ENCODE measurements at places on chromosomes 7 and 10.

DNA sequence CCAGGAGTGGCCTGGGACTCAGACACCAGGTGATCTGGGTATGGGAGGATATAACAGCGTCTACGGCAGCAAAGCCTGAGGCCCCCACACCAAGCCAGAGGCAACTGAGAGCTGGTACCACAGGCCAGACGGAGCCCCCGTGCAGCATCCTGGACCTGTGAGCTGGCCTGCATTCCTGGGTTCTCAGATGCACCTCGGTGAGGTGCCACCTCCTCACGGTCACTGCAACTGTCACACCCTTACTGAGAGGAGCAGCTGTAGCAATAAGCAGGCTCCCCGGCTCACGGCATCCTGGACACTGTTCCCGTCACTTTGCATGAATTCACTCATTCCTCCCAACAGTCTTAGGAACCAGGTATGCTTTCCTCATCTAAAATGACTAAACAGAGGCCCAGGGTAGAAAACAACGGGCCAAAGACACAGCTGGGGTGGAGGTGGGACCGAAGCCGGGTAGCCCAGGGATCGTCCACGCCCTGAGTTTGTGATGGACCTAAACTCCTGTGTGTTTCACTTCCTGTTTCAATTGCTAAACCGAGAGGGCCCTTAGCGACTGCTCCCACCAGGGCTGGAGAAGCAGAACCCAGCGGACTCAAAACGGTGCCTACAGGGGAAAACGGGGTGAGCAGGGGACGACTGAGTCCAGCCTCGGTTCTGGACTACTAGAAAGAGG, 98.7 kb downstream of the CTBP2 start:
- no peak for DNase-seq

GRCh38 chr10:62335326-62335725, 38.8 kb upstream of the ZNF365 start:
- no peak for DNase-seq

- DNase-seq, result no peak
Observed at GRCh38 chr10:49118430-49119074, 3.2 kb upstream of the VSTM4 start.

- DNase-seq, result no peak
Observed at GRCh38 chr10:43873717-43874116, 225.0 kb upstream of the ZNF32 start.

DNA sequence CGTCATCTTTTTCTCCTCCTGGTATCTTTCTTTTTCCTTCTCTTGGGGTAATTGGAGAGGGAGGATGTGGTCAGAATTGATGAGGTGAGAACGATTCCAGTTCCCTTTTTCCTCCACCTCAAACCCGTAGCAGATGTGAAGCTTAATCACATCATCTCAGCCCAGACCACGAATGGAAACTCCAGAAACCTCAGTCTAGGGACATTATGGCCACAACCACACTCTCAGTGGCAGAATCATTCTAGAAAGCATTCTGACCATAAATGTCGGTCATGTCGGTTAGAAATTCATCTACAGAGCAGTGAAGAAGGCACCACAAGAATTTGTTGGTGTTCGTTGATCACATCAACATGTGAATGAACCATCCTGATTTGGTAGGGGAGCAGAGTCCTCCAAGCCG, 78.7 kb downstream of the GATA3 start:
- DNase-seq, result no peak

- no peak for DNase-seq
Observed at GRCh38 chr10:79239275-79239779, 107.9 kb upstream of the PPIF start.

GRCh38 chr10:31702954-31703353, 225.7 kb downstream of the ARHGAP12 start:
- DNase-seq, result no peak

DNA sequence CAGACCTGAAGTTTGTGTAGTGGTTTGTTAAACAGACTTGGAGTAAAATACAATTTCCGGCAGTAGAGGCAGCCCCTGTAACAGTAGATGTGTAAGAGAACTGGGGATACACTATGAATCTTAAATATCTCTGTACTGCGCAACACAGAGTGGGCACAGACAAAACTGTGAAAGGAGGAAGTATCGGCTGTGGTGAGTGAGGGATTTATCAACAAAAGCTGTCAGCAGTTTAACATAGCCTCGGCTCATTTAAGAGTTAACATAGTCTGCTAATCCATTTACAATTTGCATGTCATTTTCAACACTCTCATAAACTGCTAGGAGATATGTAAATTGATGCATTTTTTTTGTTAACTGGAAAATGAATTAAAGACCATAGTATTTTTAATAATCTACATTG, 225.2 kb downstream of the ZWINT start:
- no peak for DNase-seq

- no peak for DNase-seq
Observed at GRCh38 chr7:45874408-45875131, 1.7 kb upstream of the CCDC201 start.

DNA sequence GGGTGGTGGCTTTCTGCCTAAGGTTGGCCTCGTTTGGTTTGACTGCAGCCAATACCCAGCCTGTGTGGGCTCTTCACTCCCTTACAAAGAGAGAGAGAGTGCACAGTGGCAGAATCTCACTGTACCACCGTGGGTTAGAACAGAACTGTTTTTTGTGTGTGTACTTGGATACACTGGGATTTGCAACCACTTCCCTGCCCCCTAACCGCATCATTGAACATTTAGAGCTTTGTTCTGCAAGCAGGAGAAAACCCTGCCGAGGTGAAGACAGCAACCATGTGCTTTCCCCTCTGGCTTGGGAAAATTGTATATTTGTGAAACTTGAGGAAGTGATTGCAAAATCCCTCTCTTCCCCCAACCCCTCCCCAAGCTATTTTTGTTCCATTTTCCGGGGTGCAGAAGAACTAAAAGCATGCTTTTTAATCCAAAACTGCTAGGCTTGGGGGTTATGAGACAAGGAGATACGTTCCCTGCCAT, 201.2 kb downstream of the TCF7L2 start:
- no peak for DNase-seq

- no peak for DNase-seq
Observed at GRCh38 chr7:41039386-41039953, 663.4 kb downstream of the INHBA start.

GRCh38 chr10:82934429-82934828, 1059.4 kb downstream of the NRG3 start:
- DNase-seq, result no peak

GRCh38 chr7:70693321-70693685, 438.6 kb upstream of the GALNT17 start:
- no peak for DNase-seq

DNA sequence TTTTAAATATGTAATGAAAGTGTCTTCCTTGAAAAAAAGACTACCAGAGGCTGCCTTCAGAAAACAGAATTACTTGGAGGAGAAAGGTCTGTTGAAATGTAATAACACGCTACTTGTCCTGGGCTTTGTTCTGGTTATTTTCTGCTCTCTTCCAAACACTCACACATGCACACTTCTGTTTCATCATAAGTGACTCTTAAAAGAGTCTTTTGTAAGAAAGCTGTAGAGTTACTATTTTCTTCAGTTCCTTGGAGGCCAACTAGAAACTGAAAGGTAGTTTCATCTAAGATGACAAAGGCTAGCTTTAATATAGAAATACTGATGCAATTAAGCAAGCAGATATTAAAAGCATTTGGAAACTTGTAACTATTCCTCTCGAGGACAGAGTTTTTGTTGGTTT, 39.1 kb downstream of the TASOR2 start:
- no peak for DNase-seq

- no peak for DNase-seq
Observed at GRCh38 chr10:29163746-29164145, 125.1 kb upstream of the LYZL1 start.

DNA sequence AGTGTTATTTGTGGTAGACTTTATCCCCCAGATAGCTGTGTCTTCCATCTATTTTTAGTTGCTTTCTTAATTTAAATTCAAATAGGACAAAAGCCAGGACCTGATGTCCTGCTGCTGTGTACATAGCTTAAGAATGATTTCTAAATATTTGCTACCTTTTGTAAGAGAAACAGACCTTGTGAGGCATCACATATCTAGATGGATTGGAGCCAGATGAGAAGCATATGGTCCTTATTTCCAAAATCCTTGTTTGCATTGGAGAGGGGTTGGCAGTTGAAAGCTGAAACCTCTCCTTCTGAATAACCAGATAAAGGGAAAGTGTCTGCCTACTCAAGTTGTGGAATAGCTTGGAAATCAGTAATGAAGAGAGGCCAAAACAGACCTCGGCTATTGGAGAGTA, 50.7 kb upstream of the AMPH start:
- no peak for DNase-seq

DNA sequence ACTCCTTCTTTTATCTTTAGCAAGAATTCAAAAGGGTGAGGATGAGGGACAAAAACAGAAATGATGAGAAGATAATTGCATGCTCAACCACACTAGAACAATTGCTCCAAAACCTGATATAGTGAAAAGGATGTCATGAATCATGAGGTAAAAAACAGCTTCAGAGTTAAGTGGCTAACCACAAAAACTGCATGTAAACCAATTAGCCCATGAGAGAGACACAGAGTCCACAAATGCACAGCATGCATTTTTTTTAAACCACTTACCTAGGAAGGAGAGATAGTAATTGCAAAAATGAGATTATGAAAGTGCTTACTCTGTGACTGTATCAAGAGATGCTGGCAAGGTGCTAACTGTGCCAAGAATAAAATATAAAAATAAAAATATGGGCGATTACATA, 132.9 kb downstream of the MBL2 start:
- DNase-seq, result no peak

- DNase-seq, result no peak
Observed at GRCh38 chr10:15374566-15374965, 3.5 kb upstream of the FAM171A1 start.

GRCh38 chr10:132522521-132523411, 14.8 kb upstream of the INPP5A start:
- no peak for DNase-seq

DNA sequence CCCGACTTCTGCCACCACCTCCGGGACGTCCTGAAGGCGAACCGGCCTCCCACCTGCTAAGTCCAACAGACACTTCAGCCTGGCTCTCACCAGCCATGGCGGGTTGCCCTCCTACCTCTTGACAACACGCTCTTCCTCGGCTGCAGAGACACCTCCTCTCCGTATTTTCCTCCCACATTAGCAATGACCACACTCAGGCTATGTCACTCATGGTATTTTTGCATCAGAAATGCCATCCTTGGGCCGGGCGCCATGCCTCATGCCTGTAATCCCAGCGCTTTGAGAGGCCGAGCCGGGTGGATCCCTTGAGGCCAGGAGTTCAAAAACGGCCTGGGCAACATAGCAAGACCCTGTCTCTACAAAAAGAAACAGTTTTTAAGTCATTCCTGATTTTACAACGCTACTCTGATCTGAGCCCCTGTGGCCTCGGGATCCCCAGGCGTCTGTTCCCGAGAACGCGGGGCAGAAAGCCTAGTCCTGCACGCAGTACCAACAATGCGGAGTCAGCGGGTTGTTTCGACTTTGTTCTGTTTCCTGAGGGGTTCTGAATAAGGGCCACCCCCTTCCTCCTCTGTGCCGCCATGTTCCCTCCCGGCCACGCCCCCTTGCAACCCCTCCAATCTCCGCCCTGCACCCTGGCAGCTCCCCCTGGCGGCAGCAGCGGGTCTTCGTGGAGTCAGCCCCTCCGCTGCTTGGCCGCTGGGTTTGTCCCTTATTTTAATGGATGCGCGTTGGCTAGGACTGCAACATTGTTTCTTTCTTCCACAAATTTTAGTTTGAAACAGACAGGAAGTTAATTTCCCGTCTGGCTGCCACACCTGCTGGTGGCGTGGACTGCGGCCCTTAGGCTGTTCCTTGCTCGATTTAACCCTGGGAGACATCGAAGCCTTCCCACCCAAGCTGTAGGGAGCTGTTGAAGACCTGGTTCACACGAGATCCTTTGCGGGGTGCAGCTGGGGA, 9.7 kb upstream of the ZFAND2A start:
- peak; percentile 82 for DNase-seq

- DNase-seq, result no peak
Observed at GRCh38 chr7:56083150-56083785, 9.5 kb downstream of the PHKG1 start.

DNA sequence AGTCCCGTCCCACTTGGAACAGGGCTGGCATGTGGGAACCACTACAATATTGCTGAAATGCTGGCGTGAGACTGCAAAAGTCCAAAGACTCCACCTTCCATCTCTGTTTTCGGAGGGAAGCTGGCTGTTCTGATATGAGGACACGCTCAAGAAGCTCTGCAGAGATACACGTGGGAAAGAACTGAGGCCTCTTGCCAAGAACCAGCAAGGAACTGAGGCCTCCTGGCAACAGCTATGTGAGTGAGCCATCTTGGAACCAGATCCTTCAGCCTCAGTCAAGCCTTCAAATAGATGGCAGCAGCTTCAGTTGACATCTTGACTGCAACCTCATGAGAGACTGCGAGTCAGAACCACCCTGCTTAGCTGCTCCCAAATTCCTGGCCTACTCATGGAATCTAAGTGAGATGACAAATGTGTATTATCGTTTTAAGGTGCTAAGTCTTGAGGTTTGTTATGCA, 30.8 kb downstream of the SGMS1 start:
- DNase-seq, result no peak

- DNase-seq, result no peak
Observed at GRCh38 chr10:77459905-77460304, 177.7 kb downstream of the KCNMA1 start.

DNA sequence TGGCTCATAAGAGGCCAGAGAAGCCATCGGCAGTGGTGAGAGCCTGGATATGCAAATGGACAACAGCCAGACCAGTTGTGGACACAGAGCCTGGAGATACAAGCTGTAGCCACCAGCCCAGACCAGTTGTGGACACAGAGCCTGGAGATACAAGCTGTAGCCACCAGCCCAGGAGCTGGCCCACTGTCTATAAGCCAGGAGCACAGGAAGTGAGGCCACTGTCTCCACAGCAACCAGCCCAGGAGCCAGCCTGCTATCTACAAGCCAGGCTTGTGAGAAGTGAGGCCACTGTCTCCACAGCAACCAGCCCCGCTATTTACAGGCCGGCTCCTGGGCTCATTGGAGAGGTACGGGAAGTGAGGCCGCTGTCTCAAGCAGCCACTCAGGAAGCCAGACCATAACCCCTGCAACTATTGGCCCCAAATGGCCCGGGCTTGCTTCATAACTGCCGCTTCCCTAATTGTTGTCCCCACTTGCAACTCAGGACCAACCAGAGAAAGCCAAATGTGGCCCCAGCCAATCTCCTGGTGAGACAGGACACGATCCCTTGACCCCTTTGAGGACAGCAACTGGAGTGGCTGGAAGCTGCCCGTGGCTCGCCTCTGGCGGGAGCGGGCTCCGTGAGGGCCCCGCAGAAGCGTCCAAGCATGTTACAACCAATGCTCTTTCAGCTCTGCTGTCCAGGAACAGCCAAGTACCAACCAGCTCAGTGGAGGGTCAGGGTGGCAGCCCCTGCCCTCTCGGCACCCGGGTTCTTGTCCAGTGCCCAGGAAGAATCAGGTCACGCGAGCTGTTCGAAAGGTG, 44.1 kb upstream of the CNPY1 start:
- no peak for DNase-seq

Data from stimulated activated CD4-positive, alpha-beta T cell treated with anti-CD3 and anti-CD28 coated beads, TNF-alpha, amount 100 ng/mL, for 1 hour (primary cell).